ENCODE measurements at places on chromosomes 1 and 21.

- no peak for DNase-seq
Measured at GRCh38 chr1:58815686-58816071, 31.8 kb upstream of the JUN start.

DNA sequence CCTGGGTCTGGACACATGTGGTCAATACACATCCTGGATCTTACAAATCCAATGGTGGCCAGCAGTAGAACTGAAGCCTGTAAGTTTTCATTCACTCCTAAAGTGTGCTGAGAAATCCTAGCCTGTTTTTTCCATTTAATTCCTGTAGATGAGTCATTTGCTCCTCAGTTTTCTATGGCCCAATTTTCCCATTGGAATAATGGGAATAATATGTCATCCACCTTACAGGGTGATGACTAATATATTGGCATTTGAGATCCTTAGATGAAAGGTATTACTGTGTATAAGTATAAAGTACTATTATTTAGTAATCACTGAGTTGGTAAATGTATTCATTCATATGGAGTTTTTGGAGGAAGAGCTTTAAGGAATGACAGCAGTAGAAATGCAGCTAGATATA, 89.7 kb upstream of the ADAR start:
- no peak for DNase-seq

DNA sequence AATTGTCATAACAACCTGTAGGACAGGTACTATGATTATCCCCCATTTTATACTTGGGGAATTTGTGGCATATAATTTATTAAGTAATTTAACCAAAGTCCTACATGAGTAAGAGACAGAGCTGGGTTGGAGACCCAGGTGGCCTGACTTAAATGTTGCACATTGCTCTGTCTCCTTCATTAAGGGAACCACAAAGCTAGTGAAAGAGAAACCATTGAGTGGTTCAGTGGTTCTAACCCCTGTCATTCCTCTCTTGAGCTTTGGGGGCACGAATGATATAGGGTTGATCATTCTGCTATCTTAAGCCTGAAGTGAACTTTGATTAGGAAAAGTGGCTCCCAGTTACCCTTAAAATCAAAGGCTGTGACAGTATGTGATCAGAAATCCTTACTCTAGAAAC, 5.3 kb upstream of the MAP3K7CL start:
- DNase-seq: no peak

- no peak for DNase-seq
Measured at GRCh38 chr1:20485527-20486456, at the start of gene CAMK2N1. Gene CAMK2N1 (minus strand): TSS chr1:20486210. CDS start chr1:20485379, 831 bp downstream.

GRCh38 chr1:12067900-12068821, 5.1 kb downstream of the TNFRSF8 start:
- DNase-seq: no peak

GRCh38 chr1:119771770-119772169, 3.1 kb upstream of the HMGCS2 start:
- no peak for DNase-seq

GRCh38 chr1:205939690-205940330, 3.4 kb downstream of the SLC26A9 start:
- peak; percentile 84 for DNase-seq

DNA sequence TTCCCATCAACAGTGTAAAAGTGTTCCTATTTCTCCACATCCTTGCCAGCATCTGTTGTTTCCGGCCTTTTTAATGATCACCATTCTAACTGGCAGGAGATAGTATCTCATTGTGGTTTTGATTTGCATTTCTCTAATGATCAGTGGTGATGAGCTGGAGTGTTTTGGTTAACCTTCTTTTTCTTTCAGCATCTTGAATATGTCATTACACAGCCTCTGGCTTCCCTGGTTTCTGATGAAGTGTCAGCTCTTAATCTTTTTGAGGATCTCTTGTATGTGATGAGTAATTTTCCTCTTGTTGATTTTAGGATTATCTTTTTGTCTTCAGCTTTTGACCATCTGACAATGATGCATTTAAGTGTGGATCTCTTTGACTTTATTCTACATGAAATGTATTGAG, 133.2 kb upstream of the GRIK3 start:
- no peak for DNase-seq

GRCh38 chr1:230792691-230793462, 45.7 kb downstream of the CAPN9 start:
- no peak for DNase-seq

- no peak for DNase-seq
Measured at GRCh38 chr1:229406798-229407197, 27.1 kb downstream of the ACTA1 start.

GRCh38 chr21:16597753-16598152, 868.0 kb downstream of the USP25 start:
- no peak for DNase-seq

- no peak for DNase-seq
Measured at GRCh38 chr1:58035523-58035922, 511.0 kb downstream of the OMA1 start.

DNA sequence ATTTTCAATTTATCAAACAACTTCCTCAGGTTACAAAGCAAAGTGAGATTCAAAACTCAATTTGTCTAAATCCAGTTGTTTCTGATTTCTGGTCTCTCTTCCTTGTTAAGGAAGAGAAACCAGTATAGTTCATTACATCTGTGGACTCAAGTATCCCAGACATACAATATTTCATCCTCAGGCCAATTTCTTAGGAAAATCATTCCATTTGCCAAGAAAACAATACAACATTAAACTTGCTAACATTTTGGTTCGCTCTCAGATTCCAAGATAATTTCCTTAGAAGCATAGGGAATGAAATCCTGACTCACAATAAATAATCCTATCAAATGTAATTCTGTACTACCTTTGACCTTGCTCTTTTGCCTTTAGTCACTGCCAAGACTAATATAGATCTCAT, 11.2 kb upstream of the TTLL7 start:
- no peak for DNase-seq

- DNase-seq: no peak
Measured at GRCh38 chr1:223513309-223513708, 120.1 kb downstream of the CCDC185 start.

- no peak for DNase-seq
Measured at GRCh38 chr1:181180407-181181031, 92.0 kb downstream of the IER5 start.

DNA sequence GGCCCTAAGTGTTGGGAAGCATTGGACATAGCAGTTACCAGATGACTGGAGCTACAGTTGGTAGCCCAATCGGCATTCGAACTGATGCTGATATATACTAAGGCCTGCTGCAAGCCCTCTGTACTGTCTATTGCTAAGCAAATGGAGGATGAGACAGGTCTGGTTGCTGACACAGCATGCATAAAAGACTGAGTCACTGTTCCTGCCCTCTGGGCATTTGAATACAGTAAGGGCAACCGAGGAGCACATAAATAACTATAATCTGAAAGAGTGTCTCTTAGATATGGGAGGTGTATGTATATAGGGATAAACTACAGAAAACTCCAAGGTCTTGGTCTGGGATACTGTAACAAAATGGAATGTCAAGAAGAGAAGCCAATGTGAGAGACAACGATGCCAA, 16.8 kb upstream of the MARK1 start:
- no peak for DNase-seq

DNA sequence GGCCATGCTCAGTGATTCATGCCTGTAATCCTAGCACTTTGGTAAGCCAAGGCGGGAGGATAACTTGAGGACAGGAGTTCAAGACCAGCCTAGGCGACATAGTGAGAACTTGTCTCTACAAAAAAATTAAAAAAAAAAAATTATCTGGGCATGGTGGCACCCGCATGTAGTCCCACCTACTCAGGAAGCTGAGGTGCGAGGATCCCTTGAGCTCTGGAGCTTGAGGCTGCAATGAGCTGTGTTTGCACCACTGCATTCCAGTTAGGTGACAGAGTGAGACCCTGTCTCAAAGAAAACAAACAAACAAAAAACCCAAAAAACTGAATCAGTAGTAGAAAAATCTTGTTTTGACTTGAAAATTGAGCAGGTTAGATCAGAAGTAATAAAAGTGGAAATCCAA, 67.1 kb upstream of the IPO9 start:
- no peak for DNase-seq

DNA sequence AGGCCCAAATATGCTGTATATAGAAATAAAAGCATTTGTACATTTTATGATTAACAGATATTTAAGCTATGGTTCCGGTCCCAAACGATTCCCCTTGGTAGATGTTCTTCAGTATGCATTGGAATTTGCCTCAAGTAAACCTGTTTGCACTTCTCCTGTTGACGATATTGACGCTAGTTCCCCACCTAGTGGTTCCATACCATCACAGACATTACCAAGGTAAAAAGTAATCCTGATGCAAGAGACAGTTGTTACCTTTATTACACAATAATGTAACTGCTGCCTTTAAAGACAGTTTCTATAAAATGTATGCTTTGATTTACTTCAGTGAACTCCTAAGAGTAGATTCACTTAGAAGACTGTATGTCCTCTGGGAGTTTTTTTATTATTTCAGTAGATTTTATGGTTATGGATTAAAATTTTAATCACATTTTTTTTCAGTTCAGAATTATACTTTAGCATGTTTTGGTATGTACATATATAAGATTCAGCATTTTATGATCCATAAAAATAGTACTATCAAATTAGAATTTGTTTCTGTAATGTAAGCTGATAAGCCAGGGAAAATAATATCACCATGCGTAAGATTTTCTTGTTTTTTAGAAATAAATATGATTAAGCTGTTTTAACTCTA, 96.5 kb downstream of the USP25 start:
- no peak for DNase-seq
